NCI-H187 treated with DMSO at 0.1 percent for 48 hours (cell line): ENCODE measurements at places on chromosomes 6 and 20.

DNA sequence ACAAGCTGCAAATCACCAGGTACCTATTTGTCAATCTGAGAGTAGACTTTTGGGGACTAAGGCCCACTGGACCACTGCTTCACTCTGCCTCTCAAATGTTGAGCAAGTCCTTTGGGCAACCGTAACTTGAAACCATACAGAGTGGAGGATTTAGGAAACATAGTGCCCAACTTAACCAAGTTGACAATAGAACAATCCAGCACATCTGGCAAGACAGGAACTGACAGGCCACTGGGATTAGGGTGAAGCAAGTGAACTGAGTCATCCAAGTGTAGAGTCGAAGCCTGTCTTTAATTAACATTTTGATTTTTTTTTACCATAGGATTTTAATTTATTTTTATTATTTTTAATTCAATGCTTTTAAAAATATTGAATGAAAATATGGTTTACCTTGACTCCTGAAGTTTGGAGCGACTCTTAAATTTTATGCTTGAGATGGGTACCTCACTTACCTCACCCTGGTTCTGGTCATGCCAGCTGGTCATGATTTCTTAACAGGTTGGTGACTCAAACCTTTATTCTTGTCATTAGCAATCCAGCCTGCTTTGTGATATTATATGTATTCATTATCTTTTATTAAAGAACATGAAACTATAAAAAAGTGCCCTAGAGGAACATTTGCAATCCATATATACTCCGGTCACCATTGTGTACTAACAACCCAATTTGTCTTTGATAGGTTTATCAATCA lies 312.1 kb upstream of the DEFB112 start:
- no peak for DNase-seq

- DNase-seq = no peak
These were observed 71.8 kb upstream of the TIAM2 start for GRCh38 chr6:154923199-154923869.

DNA sequence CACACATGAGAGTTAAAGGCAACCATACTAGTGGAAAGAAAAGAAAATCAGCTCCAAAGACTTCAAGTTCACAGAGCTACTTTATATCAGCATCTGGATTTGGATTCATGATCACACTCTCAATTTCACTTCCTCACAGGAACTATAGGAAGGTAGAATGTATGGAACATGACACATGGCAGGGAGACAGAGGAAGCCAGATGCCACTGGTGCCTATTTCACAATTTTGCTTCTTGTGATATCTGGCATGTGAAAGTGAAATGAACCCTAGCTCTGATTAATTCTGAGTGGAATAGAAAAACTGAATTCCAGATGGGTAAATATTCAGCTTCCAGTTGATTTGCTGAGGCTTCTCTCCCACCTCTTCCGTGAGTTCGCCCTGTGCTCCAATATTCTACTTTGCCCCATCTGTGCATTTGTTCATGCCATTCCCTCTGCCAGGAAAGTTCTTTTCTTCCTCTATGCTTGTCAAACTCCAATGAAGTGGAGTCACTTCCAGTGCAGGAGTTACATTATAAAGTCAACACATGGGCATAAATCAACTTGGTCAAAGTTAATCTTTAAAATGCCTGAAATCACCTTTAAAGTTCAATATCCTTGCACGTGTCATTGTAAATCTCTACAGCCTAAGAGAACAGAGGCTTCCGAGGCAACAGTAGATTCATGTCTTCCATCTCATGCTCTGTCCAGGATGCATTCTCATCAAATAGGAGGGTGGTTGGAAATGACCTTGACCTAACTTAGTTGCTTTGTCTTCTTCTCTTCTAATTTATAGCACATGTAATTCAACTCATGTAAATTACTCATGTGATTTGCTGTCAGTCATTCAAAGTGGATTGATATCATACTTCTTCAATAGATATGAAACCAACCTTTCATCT lies 275.3 kb downstream of the HIVEP2 start:
- DNase-seq = no peak

- no peak for DNase-seq
These were observed 121.1 kb upstream of the SLC35B3 start for GRCh38 chr6:8556370-8557013.

- DNase-seq = peak; percentile 92
These were observed 247.8 kb downstream of the BMP2 start for GRCh38 chr20:7015257-7015656.

DNA sequence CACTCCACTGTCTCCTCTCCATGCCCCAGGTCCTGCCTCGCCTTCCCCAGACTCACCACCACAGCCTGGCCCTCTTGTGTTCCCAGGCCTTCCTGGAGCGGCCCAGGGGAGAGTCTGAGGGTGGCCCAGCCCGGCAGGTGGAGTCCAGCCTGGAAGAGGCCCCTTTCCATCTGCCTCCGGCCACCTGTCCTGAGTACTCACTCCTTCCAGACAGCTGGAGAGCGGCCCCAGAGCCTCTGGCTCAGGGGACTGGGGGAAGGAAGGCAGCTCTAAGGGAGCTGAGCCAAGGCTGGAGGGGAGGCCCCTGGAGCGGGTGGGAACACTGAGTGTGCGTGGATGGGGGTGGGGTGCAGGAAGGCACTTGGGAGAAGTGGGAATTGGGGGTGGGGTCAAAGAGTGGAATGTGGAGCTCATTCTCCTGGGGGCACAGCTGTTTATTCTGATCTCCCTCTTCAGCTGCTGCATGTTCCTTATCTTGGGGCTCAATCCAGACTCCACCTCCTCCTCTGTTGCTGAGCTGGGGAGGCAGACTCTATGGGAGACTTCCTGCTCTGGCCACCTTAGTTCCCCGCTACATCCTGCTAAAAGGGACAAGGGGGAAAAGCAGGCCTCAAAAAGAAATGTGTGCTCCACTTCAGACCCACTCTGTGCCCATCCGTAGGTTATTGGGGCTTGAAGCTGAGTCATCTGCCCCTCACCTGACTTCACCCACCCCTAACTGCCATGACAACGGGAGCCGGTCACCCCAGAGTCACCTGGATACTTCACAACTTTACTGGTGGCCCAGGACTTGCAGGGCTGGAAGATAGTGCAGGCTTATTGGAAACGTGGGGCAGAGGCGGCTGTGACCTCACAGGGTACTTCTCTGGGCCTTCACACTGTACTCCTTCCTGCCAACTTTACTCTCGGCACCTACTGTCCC lies 19.5 kb upstream of the TAF8 start:
- no peak for DNase-seq

GRCh38 chr6:78436335-78436734 lies 431.0 kb upstream of the IRAK1BP1 start:
- DNase-seq = no peak

DNA sequence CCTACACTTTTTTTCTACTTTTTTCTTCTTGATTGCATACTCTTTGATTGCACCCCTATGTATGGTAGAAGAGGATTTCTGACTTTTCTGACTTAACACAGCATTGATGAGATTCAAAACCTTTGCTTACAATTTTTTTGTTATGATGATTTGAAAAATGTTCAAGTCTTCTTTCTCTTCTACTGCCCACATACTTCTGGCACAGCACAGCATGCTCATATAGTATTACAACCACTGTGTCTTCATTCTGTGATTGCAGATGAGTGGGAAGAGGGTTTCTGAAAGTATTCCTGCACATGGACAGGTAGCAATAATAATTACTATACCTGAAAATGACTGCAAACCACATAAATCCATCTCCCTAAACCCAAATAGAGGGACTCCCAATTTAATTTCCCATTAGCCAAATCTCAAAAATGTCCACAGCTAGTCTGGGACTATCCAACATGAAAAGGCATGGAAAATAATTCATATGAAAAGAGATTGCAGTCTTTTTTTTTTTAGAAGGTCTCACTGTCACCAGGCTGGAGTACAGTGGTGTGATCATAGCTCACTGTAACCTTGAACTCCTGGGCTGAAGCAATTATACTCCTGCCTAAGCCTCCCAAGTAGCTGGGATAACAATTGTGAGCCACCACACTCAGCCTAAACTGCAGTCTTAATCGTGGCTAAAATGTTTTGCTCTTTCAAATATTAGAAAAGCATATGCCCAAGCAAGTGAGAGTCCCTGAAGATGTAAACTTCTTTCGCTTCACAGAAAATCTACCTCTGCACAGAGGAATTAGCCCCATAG lies 15.9 kb upstream of the TENT5A start:
- no peak for DNase-seq

- DNase-seq = no peak
These were observed 18.2 kb upstream of the IL22RA2 start for GRCh38 chr6:137191670-137192069.

- DNase-seq = no peak
These were observed 1292.6 kb upstream of the MAP3K7 start for GRCh38 chr6:91879386-91879995.

- no peak for DNase-seq
These were observed 1.2 kb downstream of the SRSF12 start for GRCh38 chr6:89116702-89117101.

GRCh38 chr20:63422653-63423052 lies 49.8 kb downstream of the KCNQ2 start:
- no peak for DNase-seq

DNA sequence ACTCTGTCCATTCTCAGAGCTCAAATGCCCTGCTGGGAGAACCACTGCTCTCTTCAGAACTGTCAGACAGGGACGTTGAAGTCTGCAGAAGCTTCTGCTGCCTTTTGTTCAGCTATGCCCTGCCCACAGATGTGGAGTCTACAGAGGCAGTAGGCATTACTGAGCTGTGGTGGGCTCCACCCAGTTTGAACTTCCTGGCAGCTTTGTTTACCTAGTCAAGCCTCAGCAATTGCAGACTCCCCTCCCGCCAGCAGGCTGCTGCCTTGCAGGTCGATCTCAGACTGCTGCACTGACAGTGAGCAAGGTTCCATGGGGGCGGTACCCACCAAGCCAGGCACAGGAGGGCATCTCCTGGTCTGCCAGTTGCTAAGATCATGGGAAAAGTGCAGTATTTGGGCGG lies 21.8 kb upstream of the UFL1 start:
- no peak for DNase-seq

DNA sequence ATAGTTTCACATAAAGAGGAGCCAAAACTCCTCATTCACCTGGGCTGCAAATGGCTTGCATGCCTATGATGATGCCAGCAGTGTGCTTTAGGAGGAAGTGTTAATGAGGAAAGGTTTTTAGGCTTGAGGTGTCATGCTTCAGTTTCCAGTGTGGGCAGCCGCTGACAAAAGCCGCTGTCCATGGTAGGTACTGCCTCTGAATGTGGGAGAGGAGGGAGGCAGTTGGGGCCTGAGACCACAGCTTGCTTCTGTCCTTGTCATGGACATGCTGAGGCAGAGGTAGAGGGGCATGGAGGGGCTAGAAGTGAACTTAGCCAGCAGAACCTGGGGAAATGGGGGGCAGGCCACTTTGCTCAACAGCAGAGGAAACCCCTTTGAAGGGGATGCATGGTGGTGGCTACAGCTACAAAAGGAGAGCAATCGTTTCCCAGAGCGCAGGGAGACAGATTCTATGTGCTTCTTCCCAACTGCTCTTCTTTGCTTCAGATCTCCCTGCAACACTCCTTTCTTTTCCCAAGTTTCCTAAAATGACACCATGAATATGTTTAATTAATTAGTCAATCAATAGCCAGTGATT lies 372.1 kb upstream of the CNR1 start:
- no peak for DNase-seq

DNA sequence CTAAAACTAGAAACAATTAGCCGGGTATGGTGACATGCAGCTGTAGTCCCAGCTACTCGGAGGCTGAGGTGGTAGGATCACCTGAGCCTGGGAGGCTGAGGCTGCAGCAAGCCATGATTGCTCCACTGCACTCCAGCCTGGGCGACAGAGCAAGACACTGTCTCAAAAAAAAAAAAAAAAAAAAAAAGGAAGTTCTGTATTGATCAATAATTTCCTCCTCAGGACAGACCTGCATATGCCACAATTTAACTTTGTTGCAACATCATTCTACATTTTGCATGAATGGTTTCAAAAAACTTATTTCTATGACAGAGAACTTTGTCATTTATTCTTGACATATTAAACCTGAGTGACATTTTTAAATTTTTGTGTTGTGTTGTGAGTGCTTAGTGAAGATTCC lies 5.5 kb downstream of the DNAJC5 start:
- no peak for DNase-seq

GRCh38 chr6:125747589-125748405 lies 1.6 kb upstream of the HEY2 start:
- DNase-seq = no peak

- DNase-seq = no peak
These were observed 158.8 kb downstream of the FRK start for GRCh38 chr6:115901896-115902295.

GRCh38 chr6:42424906-42425474 lies 26.7 kb downstream of the TRERF1 start:
- DNase-seq = no peak

DNA sequence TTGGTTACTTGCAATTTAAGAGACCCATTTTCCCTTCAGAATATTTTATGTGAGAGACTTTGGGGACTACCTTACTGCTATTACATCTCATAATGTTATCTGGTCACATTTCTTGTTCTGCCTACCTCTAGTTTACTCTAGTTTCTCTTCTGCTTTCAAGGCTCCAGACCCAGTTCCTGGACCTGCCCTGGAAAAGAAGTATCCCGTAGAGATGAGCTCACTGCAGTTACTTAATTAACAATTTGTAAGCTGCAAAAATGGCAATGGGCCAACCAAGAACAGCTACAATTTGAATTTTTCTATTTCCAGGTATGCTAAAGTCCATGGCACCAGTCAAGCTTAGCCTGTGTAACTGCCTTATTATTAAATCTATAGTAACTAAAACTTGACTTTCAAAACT lies 25.0 kb downstream of the TAB2 start:
- DNase-seq = no peak

- DNase-seq = no peak
These were observed 118.2 kb upstream of the PRSS16 start for GRCh38 chr6:27129095-27129815.

- no peak for DNase-seq
These were observed 7.3 kb downstream of the BPHL start for GRCh38 chr6:3125815-3126214.

GRCh38 chr6:83889621-83890020 lies 30.1 kb downstream of the CYB5R4 start:
- DNase-seq = no peak

DNA sequence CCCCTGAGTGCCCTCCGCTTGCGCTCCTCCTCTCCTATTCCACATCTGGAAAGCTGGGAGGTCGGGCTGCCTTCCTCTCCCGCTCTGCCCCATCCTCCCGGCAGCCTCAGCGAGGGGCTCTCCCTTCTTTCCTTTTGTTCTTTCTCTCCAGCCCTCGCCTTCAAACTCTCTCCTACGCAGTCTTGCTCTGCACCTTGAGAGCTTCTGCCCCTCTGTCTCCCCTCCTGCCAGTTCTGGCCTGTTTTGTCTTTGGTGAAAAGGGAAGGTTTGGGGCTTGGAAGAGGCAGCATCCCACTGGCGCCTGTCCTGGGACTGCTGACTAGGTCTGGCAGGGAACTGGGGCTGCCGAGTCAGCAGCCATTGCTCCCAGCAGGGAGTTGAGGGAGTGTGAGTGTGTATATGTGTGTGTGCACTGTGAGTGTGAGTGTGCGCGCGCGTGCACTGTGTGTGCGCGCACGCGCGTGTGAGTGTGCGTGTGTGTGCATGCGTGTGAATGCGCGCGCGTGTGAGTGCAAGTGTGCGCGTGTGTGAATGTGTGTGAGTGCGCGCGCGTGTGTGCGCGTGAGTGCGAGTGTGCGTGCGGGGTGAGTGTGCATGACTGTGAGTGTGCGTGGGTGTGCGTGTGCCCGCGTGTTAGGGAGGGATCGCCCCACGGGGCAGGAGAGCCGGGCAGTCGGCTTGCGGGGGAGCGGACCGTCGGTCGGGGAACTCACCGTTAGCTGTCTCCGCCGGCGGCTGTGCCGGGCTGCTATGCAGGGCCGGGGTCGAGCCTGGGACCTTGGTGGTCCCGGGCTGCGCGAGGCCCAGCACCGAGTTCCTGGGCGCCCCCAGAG lies 523 bp downstream of the CPXM1 start:
- DNase-seq = no peak

- no peak for DNase-seq
These were observed 249.1 kb upstream of the PREP start for GRCh38 chr6:105651969-105652368.
